ENCODE measurements at places on chromosomes 7 and 10. TPM values are rescaled to one million over a fixed set of nuclear protein-coding genes. Genes with fewer than 3 reads are reported as not detected.

The OR9A2 gene
- polyA plus RNA-seq: not detected

The CALN1 gene
- polyA plus RNA-seq: 0.13 TPM

DNA sequence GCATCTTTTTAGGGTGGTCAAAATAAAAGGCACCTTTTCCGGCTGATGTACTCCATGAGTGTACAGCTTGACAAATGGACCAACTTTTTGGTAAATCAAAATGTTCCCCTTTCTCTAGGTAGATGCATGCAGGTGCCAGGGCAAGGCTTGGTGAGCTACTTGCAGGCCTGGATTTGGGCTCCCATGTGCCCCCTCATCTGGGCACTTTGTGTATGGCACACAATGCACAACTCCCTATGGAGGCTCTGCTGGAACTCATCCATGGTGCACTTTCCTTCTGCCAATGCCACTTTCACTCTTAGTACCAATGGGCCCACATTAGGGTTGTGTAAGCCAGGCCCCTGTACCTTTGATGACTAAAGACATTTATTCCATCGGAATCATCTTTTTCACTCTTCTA lies 300.8 kb downstream of the SDHAF3 start:
- DNase-seq: no peak

DNA sequence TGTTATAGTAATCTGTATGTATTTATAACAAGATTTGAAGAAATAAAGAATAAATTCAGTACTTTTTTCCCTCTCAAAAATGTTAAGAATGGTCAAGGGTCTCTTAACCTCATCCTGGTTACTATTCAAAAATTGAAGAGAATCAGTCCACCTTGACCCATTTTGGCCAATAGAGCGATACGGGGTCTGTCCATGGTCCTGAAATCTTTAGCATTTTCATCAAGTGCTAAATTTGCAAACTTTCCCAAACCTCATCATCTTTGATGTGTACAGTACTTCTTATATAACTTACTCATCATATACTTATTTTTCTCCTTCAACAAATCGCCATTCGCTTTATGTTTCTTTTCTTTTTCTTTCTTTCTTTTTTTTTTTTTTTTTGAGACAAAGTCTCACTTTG lies 23.6 kb downstream of the TMEM178B start:
- DNase-seq: no peak

DNA sequence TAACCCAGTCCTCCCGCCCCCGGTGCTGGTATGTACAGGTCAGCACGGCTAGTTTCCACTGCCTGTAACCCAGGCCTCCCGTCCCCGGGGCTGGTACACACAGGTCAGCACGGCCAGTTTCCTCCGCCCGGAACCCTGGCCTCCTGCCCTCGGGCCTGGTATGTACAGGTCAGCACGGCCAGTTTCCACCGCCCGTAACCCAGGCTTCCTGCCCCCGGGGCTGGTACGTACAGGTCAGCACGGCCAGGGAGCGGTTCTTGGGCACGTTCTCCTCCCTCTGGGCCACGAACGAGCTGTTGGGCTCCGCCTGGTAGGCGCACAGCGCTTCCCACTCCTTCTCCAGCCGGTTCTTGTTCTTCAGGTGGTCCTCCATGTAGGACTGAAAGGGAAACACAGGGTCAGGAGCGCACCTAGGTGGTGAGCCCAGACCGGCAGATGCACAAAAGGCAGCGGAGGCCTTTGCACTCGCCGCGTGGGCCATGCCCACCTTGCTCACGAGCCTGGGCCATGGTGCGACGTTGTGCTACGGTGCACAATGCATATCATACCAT lies 284.4 kb downstream of the DNAJB6 start:
- no peak for DNase-seq

- DNase-seq: no peak
Observed at GRCh38 chr7:92333866-92334265, 88.1 kb downstream of the ANKIB1 start.

- no peak for DNase-seq
Observed at GRCh38 chr10:30813872-30814481, 184.4 kb upstream of the LYZL2 start.

Data from urinary bladder (tissue), 4 donors.